AG10803 (cell line): ENCODE measurements at places on chromosomes 7 and 10.
A peak's percentile ranks its signal among the peaks of the same experiment; 100 is the strongest.

DNA sequence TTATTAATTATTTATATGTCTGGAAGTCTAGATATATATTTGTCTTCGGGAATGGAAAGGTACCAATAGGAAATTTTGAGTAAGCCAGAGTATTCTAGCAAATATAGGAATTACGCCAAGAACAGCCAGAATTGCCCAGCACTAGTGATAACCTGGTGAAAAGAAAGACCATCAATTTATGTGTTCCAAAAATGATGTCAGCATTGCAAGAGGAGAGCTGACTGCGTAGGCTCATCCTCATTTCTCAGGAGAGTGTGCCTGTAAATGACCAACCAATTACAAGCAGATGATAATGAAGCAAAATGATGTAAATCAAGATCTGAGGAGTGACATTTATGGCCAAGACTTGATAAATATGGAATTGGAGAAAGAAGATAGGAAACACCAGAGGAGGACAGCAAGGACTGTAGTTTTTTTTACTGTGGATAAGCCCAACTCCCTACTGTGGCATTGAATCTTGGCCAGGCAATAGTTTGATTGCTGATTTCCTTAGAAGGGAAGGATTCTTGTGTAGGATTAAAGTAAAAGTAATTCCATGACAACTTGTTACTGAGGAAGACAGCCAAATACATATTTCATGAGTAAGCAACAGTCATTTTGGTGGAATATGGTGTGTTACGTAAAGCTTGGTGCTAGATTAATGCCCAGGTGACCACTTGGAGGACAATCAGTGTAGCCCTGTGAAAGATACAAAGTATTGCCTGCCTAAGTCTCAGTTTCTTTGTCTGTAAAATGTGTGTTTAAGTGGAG, 590.8 kb downstream of the AUTS2 start:
- peak; percentile 69 for DNase-seq

- DNase-seq, result no peak
Measured at GRCh38 chr7:82229164-82229563, 214.4 kb downstream of the CACNA2D1 start.

GRCh38 chr7:16098058-16098457, 323.3 kb downstream of the CRPPA start:
- no peak for DNase-seq

DNA sequence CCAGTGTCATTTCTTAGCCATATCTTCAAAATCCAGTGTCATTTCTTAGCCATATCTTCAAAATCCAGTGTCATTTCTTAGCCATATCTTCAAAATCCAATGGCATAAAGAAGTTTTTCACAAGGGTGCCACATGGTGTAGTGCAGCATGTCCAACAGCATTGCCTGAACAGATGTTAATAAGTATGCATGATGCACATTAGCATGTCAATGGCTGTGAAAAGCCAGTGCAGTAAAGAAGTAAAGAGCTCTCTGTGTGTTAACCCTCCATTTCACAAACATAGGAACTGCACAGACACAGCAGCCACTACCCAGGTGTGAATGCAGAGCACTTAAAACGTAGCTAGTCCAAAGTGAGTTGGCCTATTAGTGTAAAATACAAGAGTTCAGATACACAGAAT, 89.8 kb downstream of the GNAI1 start:
- DNase-seq, result no peak

DNA sequence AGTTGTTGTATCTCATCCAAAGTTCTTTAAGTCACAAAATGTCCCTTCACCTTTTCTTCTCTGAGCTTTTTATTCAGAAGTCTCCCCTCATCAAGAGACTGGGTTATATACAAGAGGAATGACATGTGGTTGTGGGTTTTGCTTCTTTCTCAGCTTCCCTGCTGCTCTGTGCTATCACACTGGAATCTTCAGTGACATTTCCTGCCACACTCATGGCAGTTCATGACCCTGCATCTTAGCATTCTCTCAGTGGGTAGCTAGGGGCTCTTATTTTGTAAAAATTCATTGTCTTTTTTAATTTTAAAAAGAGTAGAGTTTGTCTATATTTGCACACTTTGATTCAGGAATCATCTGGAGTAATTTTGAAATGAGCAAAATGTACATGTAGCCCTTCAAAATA, 236.9 kb upstream of the TMEM229A start:
- no peak for DNase-seq

GRCh38 chr7:26186364-26187311, 13.9 kb downstream of the HNRNPA2B1 start:
- no peak for DNase-seq

DNA sequence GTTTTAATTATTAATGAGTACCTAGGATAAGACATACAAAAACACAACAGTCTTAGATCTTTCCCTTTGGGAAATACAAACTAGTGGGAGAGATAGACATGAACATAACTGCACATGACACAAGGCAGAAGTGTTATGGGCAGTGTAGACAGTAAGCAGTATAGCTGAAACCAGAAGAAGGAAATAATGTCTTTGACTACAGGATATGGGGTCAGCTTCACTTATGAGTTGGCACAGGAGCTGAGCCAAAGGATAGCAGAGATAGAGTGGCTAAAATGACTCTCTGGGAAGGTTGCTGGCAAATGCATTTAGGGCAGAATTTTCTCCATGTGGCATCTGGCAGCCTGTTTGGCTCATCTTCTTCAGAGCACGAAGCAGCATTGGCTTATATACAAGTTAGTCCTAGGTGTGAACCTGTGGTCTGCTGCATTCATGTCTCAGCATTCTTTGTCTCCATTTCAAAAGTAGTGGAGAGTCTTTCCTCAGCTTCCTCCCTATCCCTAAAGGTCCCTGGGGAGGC, 60.3 kb upstream of the FEZF1 start:
- DNase-seq, result no peak

DNA sequence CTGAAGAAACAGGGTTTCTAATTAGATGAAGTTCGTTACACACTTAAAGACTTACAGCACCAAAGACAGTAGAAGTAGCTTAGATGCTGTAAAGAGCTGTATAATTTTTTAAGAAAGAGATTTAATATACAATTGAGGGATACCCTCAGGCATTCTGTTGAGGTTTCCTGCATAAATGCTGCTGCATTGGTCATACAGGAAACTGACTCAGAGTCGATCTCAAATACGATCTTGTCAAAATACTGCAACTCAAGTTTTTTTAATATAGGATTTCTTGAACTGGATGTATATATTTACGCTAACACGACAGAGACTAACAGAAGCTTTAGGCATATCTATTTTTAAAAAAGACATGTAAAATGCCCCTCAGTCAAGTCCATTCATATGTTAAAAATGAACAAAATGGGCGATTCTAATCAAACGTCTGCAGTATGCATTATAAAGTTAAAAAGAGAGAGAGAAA, 2.4 kb upstream of the ARID5B start:
- DNase-seq, result peak; percentile 32

DNA sequence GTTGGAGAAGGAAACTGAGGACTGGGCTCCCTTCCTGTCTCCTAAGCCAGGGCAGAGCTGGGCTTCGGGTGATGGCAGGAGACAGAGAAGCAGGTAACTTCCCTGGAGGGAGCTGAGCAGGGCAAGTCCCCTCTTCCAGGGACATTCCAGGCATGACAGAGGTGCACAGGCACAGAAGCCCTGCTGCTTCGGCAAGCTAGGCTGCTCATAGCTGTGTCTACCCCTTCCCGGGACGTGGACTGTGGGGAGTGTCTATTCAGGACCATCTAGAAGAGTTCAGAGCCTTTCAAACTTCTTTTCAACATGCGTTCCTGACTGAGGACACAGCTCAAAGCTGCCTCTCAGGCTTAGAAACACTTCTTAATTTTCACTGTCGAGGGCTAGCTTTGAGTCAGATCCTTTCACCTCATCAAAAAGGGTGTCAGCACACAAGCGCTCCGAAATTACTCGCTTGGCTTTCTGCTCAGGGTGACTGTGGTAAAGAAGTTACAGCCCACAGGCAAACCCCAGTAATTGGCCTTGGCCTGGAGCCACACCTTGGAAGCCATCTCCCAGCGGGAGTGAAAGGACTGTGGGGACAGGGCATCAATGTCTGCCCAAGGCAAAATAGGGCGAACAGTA, 63.7 kb upstream of the STEAP1B start:
- peak; percentile 55 for DNase-seq

DNA sequence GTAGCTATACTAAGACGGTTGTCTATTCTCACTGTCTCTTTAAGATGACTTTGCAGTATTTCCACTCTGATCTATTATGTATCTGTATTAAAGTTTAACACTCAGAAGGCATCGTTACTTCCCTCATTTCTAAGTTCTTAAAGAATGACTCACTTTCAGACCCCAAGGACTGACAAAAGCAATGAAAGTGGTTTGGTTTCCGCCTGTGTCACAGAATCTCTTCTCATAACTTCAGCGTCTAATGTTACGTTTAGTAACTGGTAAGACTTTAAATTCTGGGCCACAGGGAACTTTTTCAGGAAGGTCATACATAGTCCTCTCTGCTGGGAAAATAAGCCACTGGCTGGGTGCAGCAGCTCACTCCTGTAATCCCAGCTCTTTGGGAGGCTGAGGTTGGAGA, 892.0 kb upstream of the AUTS2 start:
- DNase-seq, result peak; percentile 87

DNA sequence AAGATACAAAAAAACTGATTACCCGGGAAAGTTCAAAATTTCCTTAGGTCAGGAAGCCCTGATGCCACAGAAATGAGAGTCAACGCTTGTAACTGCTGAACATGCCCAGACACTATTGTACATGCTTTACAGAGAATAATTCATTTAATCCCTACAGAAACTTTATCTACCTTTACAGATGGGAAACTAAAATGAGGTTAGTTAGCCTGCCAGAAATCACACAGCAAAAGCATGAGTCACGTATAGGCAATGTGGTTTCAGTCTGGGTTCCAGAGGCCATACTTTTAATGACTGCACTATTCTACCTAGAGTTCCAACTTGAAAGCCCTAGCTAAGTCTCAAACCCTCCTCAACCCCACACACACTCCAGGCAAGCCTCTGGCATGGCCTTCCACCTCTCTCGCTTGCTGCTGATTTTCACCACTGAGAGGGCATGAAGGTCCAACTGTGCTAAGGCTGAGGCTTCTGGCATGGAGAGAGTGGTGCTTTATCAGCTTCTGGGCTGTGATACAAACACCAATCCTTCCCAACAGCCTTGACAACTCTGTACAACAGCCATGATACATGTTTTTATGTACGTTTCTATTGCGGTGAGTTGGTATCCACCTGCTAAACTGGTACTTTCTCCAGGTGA, 1011.2 kb upstream of the GHITM start:
- DNase-seq, result no peak

DNA sequence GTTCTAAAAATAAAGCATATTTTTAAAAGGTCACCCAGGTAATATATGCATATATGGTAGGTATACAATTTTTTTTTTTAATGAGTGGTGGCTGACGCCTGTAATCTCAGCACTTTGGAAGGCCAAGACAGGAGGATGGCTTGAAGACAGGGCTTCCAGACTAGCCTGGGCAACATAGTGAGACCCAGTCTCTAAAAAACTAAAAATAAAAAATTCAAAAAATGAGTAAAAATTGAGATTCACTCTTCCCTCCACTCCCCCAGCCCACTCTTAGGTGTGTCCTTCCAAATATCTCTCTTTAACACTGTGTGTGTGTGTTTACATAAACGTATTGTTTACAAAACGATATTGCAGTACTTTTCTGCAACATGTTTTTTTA, 929 bp upstream of the ANXA11 start:
- no peak for DNase-seq

GRCh38 chr10:102101152-102101551, 19.0 kb downstream of the LDB1 start:
- DNase-seq, result no peak

DNA sequence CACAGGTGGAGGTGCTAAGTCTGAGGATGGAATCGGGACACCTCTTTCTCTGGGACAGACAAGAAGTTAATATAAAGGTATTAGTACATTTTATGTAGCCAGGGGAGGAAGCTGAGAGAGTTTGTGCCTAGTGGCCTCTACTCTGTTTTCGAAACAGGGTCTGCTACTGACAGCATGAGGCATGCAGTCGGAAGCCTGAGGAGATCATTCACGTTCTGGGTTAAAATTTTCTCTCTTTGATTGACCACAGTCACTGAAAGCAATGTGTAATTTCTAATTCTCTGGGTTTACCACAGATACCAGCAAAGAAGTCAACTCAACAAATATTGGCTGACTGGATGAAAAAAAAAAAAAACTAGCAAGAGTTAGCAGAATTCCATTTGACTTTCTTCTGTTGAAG, 53.3 kb upstream of the KCTD7 start:
- no peak for DNase-seq

DNA sequence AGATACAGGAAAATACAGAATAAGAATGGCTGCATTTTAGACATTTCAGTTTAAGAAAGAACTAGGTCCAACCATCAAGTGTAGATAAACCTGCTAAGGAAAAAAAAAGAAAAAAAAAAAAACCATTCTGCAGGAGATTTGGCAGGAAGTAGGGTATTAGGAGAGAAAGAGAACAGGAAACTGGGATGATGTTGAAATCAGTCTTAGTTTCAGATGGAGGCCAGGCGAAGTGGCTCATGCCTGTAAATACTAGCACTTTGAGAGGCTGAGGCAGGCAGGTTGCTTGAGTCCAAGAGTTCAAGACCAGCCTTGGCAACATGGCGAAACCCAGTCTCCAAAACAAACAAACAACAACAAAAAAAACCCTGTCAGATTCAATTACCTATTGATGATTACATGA, 120.2 kb downstream of the RAB11FIP2 start:
- DNase-seq, result peak; percentile 45

- DNase-seq, result no peak
Measured at GRCh38 chr10:112447620-112447928, 559 bp downstream of the VTI1A start.
